ENCODE measurements at places on chromosomes 1 and 21.

DNA sequence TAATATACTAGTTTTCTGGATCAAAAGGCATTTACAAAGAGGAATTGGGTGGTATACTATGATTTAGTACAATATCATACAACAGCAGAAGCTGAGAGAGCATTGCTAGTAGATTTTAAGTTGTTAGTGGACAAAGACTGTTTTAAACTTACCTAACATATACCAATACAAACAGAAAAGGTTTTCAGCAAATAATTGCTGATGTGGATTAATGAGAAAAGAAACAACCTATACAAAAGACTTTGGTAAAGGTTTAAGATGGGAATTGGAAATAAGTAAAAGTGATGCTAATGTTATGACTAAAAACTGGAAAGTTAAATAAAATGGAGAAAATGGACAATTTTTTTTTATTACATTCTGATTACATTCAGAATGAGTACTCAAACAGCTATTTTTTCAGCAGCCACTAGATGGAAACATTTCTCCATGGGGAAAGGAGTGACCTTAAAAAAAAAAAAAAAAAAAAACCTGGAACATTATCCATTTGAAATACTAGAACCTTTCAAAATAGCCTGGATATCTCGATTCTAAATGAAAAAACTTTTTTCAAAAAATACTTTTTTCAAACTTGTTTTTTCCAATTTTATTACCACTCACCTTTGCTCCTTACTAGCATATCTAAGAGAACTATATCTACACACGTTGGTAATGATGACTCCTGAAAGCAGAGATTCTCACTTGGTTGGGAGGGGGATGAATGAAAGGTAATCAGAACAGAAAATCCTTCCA, 55.4 kb downstream of the EPRS1 start:
- DNase-seq, result no peak

DNA sequence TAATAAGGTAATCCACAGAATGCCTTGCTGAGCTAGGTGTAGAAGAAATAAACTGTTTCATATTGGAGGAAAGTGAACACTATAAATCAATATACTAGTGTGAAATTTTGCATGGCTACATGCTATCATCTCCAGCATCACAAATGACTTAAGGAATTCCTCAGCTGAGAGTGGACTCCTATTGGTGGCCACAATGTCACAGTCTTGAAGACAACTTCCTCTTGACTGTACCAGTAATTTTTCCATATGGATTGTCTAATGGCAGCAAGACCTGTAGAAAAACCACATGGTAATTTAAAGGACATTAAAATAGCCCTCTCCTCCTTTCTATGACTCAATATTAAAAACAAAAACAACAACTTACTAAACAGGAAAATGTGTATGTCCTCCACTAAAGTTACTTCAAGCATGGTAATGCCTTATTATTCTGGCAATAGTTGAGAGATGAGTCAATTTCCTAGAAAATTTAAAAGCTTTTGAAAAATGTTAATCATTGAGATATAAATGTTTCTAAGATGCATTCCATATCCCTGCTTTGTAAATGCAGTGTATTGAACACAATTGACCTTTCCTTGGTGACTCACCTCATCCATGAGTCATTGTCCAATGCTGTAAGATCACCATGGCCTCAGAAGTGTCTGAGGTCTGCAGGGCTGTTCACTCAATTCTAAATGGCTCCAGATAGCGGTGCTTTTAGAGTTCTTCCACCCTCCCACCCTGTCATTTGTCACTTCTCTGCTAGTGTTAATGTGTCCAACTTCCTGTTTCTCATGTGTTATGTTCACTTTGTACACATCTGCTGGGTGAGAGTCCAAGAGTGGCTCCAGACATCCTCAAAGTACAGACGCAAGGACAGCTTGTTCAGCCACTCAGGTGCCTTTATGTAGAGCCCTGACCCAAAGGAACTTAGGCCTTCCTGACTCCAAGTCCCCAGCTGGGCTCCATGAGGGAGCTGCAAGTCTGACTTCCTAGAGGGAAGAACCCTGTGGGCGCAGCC, 32.8 kb upstream of the DNASE2B start:
- DNase-seq, result no peak

GRCh38 chr1:164466429-164466828, 92.6 kb upstream of the PBX1 start:
- DNase-seq, result no peak

GRCh38 chr1:167100730-167101129, 6.9 kb downstream of the STYXL2 start:
- no peak for DNase-seq

GRCh38 chr1:216293683-216294082, 129.6 kb downstream of the USH2A start:
- no peak for DNase-seq

- no peak for DNase-seq
Measured at GRCh38 chr1:111980686-111981085, 8.8 kb downstream of the KCND3 start.

DNA sequence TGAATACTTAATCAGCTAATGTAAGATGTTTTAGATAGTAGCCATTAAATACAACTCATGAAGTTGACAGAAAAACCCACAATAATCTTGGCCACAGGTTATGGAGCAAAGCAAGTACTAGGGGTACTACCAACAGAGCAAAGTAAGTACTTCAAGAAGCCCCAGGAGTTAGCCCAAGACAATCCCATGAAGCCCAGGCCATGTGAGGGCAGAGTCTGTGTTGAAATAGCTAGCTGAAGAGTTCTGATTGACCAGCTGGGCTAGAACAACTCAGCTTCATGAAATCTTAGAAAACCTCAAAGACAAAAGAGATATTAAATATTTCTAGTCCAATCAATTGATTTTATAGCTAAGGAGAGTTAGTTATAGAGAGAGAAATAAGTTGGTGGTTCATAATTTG, 212.9 kb upstream of the HOOK1 start:
- DNase-seq, result no peak
